Fibroblast of the conjunctiva (primary cell): ENCODE measurements at places on chromosomes 13 and 19.

DNA sequence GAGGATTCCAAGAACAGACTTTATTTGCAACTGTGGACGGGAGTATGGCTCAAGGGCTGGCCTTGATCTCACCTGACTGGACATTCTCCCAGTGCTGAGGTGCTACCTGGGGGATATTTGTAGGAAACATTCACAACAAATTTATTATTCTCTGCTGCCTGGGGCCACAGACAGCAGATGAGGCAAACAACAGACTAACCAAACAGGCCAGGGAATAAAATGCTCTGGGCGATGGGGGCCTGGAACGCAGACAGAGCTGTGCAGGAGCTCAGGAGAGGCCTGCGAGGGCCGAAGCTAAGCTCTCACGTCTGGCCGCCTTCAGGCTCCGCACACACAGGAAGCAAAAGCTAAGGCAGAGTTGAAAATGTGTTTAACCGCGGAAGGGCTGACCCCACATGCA lies 7.8 kb downstream of the PLPP2 start:
- DNase-seq: no peak

- DNase-seq: no peak
Observed at GRCh38 chr13:90839061-90839460, 508.4 kb upstream of the MIR17HG start.

- DNase-seq: no peak
Observed at GRCh38 chr13:41456768-41457588, at the start of gene RGCC. Gene RGCC (plus strand): TSS chr13:41457550. CDS start chr13:41457708, 158 bp downstream.

DNA sequence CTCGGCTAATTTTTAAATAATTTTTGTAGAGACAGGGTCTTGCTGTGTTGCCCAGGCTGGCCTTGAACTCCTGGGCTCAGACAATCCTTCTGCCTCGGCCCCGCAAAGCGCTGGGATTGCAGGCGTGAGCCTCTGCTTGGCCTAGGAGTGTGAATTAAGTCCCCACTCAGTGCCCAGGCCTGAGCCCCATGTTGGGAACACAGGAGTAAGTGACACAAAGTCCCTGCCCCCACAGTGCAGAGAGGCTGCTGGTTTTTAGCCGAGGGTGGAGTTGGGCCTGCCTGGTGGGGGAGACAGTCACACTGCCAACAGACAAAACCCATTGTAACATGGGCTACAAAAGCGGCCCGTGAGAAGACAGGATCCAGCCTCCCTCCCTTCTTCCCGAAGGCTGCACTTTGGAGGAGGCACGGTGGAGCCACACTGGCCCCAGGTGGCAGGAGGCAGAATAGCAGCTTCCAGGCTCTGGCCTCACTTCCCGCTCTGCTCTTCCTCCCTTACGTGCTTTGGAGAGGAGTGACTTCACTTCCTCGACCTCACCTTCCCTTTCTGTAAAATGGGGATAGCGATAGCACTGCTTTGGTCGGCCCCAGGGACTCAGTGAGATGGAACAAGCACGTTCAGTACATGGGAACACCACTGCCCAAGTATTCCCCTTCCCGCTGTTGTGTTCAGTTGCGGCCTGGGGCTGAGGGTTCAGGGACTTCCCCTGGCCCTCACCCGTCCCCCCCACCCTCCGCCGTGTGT lies 15.2 kb upstream of the EHD2 start:
- peak; percentile 81 for DNase-seq

GRCh38 chr19:17450264-17451075 lies 2.0 kb upstream of the TMEM221 start:
- no peak for DNase-seq

- DNase-seq: no peak
Observed at GRCh38 chr19:4580961-4581665, 21.6 kb upstream of the SEMA6B start.

DNA sequence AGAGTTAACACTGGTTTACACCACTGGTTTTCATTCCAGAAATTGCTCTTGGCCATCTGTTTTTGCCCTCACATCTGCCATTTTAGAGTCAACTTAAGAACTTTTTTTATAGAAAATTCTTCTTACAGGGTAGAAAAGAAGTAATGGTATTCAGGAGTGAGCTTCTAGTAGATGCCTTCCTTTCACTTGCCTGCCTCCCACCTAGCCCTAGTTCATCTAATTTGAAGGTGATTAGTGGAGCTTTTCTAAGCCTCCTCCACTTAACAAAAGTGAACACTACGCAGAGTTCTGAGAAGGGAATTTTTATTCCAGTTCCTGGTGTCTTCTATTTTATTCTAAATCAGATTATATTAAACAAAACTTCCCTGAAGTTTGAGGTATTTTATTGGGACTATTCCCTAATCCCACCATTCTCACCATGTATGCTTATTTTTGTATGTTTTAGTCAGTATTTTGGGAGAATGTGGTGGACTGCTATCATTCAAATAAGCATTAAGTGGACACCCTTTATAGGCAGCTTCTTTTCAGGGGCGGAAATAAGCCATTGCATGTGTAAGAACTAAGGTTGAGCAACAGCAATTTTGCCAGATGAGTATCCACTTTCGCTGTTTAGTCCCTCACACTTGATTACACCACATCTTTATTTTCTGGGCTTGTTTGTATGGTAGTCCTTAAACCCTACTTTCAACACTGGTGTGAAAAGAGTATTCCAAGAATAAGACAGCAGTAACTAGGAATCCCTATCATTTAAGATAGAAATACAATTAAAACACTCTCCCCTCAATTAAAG lies 156.9 kb downstream of the ENOX1 start:
- DNase-seq: peak; percentile 9

- DNase-seq: no peak
Observed at GRCh38 chr13:99689955-99690354, 188.7 kb downstream of the TM9SF2 start.
